ENCODE measurements at places on chromosomes 6 and 20.

- DNase-seq: no peak
Observed at GRCh38 chr6:81997090-81997926, 244.8 kb upstream of the TENT5A start.

- no peak for DNase-seq
Observed at GRCh38 chr6:111664565-111665030, 58.9 kb upstream of the TRAF3IP2 start.

- no peak for DNase-seq
Observed at GRCh38 chr6:49142421-49143151, 320.5 kb downstream of the MMUT start.

- no peak for DNase-seq
Observed at GRCh38 chr6:53517021-53517420, 27.9 kb downstream of the GCLC start.

DNA sequence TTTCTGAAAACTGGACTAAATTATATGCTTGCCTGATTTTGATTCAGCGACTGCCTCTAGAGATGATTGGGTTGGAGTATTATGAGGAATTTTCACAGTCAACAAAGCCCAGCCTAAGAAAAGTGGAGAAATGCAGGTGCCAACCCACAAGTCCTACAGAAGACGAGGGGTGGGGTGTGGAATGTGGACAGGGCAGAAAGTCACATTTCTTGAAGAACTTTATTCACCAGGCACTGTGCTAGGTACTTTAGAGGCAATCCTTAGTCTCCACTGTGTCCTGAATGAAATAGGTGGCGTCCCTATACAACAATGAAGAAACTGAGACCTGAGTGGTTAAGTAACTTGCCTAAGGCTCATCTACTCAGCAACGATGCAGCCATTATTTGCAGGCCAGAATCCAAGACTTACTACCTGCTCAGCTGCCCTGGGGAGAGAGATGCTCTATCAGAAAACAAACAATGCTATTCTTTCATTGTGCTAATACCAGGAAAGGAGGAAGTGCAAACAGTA lies 106.3 kb downstream of the RNF144B start:
- no peak for DNase-seq

- no peak for DNase-seq
Observed at GRCh38 chr6:95231416-95231815, 345.9 kb upstream of the MANEA start.

DNA sequence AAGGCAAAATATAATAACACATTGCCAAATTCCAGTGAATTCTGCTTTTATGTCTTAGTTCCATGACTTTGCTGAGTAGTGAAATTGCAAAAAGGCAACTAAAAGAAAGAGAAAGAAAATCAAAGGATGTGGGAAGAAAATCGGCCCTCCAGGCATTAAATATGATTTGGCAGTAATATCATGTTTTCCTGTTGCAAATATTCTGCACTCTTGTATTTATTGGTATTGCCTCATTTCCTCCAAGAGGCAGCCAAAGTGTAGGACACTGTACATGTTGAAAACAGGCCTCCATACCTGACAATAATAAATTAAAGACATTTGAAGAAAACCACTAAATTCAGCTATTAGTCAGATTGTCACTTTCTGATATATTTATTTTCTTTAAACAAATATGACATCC lies 460.0 kb upstream of the NOX3 start:
- no peak for DNase-seq

GRCh38 chr20:32457479-32457986 lies 99.4 kb downstream of the ASXL1 start:
- peak; percentile 51 for DNase-seq

- no peak for DNase-seq
Observed at GRCh38 chr20:63176034-63176426, 39.9 kb downstream of the YTHDF1 start.

- DNase-seq: no peak
Observed at GRCh38 chr20:23000232-23000947, 34.7 kb upstream of the SSTR4 start.

DNA sequence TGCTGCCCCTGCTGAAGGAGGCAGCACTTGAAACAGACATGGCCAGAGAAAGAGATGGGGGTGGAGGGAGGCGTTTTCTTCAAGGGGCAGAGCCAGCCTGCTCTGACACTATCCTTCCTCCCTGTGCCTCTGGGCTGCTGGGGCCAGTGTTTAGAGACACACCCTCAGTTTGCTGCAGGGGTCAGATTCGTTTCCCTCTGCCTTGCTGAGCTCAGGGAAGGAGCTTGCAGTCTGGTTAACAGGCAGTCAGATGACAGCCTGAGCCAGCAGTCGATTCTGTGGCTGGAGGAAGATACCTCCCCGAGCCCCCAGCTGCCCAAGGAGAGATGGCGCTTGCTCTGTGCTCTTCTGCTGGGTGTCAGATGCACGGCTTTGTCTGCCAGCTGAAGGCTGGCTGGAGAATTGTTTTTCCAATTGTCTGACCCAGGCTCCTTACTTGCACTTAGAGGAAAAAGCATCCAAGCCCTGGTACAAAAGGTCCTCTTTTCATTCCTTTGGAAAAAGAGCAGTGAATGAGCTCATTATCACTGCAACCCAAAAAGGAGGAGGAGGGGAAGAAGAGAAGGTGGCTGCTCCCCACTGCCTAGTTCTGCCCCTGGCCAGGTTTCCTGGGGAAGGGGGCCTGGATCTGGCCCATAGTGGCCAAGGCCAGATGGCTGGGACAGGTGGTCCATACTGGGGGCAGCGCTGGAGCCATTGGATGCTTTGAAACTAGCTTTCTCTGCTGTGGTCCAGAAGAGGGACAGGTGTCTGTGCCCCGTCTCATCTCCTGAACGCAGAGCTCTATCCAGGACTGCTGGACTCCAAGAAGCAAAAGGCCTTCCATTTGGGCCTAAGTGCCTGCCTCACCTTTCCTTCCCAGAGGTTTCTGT lies 88.2 kb downstream of the TCP11 start:
- DNase-seq: no peak

- no peak for DNase-seq
Observed at GRCh38 chr6:118284736-118285360, 263.2 kb upstream of the PLN start.

- no peak for DNase-seq
Observed at GRCh38 chr6:122998403-122998975, 2.5 kb downstream of the CLVS2 start.

DNA sequence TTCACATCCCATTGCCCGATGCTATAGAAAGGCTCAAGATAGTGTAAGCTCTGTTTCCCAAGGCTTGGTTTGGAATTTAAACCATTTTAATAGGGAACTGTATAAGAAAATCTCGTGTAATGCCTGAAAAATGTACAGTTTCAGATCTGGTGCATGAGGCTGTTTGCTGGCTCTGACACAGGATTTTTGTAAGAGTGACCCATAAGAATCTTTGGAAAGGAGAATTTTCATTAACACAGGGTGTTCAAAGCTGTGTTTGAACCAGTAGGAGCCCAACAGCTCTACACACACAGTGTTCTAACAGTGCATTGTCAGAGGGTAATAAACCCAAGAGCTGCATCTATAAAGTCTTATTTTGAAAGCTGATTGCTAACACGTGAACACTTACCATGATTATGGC lies 293.5 kb downstream of the PRL start:
- no peak for DNase-seq

GRCh38 chr20:50192364-50193198 lies 2.0 kb downstream of the CEBPB start:
- DNase-seq: peak; percentile 77

- DNase-seq: no peak
Observed at GRCh38 chr20:19793716-19794115, 35.7 kb downstream of the RIN2 start.

- DNase-seq: no peak
Observed at GRCh38 chr6:129489215-129489765, 220.7 kb downstream of the ARHGAP18 start.

- no peak for DNase-seq
Observed at GRCh38 chr6:153790048-153790447, 249.0 kb upstream of the OPRM1 start.

GRCh38 chr6:2558861-2559801 lies 191.6 kb downstream of the MYLK4 start:
- no peak for DNase-seq

- DNase-seq: no peak
Observed at GRCh38 chr20:58841539-58842264, 9.0 kb downstream of the GNAS-AS1 start.

GRCh38 chr20:46108435-46108841 lies 9.7 kb upstream of the CD40 start:
- DNase-seq: peak; percentile 42

DNA sequence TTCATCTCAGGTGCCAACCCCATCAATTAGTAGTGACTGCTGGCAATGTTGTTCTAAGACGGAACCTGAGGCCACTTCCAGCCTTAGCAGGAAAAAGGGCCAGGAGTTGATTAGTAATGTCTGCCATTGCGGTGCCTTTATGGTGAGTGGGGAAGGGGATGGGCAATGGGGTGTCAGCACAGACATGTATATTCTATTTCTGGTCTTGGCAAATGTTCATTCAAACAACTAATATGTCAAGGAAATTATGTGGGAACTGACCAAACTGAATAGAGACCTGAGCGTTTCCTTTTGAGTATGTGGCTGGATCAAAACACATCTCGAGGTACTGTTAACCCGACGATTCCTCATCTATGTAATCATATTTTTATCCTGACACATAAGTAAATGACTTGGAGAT lies 34.6 kb upstream of the BMP2 start:
- DNase-seq: no peak

DNA sequence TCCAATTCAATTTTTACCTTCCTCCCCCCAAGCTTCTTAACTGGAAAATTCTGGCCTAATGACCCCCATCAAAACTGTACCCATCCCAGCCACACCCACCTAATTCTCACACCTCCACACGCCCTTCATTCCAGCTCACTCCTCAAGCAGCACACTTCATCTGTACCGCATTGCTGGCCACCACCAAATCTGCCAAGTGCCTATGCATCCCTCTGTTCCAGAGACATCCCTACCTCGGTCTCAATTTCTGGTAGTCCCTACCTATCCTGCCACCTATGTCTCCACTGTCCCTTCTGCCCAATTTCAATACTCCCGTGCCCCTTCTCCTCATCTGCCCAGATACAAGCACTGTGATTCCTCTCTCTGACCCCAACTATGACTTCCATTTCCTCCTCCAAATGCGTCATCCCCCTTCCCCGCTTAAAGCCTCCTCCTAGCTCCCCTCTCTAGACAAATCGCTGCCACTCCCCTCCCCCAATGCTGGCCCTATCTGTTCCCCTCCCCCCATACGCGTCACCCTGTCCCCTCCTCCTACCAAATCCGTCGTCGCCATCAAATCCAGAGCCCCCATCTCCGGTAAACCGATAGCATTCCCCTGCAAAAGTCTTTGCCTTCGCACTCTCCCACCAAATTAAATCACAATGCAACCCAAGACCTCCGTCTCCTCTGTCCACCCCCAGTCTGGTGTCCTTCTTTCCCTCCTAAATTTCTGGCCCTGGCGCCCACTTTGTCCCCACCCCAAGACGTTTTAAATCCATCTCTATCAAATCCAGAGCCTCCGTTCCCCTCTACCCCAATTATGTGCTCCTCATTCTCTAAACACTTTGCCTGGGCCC lies 1.2 kb downstream of the MTCH1 start:
- no peak for DNase-seq

GRCh38 chr20:59835057-59835447 lies 98.4 kb downstream of the SYCP2 start:
- DNase-seq: no peak

Data from germinal center (tissue), 1 donor.